ENCODE measurements at places on chromosomes 7 and 10.

GRCh38 chr7:42876182-42877068 lies 35.4 kb downstream of the C7orf25 start:
- DNase-seq: peak; percentile 79

- DNase-seq: no peak
Observed at GRCh38 chr7:115906731-115907130, 123.8 kb downstream of the TFEC start.

DNA sequence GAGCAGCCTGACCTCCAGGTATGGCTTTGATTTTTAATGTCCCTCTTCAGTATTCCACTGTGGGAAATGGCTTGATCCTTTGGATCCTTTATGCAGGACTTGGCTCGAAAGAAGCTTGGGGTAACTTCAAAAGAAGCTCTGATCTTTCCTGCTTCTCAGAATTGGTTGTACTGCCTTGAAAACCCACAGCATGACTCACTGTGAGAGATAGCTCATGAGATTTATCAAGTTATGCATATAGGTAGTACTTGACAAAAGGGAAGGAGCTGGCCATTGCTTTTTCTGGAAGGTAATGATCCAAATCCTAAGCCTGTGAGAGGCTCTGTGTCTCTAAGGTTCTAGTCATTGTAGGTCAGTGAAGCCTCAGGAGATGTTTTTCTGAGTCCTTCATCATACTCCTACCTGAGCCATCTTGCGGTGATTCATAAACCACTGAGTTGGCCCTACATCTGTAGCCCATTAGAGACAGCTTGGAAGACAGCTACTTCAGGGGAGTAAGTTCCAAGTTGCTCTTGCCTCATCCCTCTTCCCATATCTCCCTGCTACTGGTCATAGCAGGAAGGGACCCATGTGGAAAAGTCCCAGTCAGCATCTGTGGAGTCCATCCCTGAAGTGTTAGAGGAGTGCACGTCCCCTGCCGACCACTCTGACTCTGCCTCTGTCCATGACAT lies 36.7 kb upstream of the NFKB2 start:
- DNase-seq: no peak

GRCh38 chr10:132438091-132439024 lies 41.4 kb downstream of the PWWP2B start:
- no peak for DNase-seq

DNA sequence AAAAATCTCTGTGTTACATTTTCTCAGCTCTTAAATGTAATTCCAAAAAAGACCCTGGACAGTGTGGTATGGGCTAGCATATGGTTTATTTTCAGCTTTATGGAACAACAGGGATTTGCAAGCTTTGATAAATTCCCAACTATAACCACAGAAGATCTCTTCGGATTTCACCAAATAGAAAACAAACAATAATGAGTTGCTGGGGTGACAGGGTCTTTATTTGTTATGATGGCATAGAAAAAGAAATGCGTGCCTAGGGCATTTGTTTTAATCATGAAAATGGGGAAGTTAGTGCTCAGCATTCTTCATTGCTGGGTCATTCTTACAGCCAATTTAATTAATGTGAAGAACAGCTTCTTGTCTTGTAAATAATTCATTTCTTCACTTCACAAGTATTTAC lies 139.0 kb downstream of the LRRN3 start:
- DNase-seq: no peak

DNA sequence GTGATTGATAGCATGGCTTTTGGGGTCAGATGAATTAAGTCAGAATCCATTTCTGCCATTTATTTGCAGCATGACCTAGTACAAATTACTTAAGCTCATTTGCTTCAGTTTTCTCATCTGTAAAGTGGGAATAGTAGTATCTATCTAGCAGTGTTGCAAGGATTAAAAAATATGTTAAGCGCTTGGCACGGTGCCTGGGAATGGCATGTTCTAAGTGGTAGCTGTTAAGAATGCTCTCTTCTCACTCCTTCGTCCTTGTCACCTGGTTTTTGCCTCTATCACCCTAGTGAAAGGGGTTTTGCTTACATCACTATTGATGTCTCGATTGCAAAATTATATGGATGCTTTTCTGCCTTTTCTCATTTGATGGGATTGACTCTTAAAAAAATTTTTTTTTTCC lies 7.4 kb downstream of the TMEM248 start:
- no peak for DNase-seq
